ENCODE measurements at places on chromosomes 11 and 22.

DNA sequence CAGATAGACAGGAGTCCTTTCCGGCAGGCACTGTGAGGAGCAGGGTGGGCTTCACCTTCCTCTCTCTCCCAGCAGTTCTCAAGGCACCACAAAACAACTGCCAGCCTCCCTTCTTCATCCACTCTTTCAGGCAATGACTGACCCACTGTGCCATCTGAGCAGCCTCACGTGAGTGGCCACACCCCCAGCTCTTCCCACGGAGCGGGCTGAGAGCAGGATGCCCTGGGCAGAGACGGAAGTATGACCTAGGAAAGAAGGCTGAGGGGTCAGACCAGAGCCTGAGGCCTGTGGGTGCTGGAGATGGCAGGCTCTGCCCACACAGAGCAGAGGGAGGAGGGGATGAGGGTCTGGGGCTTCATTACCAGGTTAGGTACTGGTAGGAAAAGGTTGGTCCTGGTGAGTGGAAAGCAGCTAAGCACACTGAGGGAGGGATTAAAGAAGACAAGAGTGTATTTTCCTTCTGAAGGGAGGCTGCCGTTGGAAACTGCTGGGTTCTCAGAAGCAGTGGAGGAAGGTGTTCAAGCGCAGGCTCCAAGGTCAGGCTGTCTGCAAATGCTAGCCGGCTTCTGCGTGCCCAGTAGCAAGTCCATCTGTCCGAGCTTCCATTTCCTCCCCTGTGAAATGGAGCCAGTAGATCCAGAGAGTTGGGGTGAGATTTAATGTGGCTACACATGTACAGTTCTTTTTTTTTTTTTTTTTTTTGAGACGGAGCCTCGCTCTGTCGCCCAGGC is 4.6 kb downstream of the NLRP6 start:
- DNase-seq: no peak

DNA sequence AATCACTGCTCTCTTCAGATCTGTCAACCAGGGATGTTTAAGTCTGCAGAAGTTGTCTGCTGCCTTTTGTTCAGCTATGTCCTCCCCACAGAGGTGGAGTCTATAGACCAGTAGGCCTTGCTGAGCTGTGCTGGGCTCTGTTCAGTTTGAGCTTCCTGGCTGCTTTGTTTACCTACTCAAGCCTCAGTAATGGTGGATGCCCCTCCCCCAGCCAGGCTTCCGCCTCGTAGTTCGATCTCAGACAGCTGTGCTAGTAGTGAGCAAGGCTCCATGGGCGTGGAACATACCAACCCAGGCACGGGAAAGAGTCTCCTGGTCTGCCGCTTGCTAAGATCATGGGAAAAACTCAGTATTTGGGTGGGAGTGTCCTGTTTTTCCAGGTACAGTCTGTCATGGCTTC is 27.6 kb upstream of the CASP12 start:
- no peak for DNase-seq

DNA sequence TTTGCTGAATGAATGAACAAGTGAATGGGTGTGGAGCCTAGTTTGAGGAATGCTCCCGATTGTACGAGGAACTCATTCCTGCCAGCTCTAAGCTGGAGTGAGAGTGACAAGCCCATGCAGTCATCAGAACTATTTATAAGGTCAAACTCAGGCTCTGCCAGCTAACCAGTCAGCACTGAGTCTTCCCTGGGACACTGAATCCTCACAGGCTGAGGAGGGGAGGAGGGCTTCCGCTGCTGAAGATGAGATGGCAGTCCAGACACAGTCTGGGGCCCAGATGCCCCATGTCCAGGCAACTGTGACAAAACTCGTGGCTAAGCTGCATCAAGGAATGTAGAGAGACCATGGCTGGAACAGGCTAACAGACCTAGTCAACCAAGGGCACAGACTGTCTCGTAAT is 4.0 kb downstream of the LRP4 start:
- DNase-seq: no peak

- DNase-seq: no peak
These were observed 706.8 kb upstream of the ANO3 start for GRCh38 chr11:25625094-25625493.

GRCh38 chr22:24178502-24179440 is 2.5 kb upstream of the SUSD2 start:
- no peak for DNase-seq

- DNase-seq: peak; percentile 99
These were observed 80.3 kb downstream of the ETS1 start for GRCh38 chr11:128506999-128507611.

DNA sequence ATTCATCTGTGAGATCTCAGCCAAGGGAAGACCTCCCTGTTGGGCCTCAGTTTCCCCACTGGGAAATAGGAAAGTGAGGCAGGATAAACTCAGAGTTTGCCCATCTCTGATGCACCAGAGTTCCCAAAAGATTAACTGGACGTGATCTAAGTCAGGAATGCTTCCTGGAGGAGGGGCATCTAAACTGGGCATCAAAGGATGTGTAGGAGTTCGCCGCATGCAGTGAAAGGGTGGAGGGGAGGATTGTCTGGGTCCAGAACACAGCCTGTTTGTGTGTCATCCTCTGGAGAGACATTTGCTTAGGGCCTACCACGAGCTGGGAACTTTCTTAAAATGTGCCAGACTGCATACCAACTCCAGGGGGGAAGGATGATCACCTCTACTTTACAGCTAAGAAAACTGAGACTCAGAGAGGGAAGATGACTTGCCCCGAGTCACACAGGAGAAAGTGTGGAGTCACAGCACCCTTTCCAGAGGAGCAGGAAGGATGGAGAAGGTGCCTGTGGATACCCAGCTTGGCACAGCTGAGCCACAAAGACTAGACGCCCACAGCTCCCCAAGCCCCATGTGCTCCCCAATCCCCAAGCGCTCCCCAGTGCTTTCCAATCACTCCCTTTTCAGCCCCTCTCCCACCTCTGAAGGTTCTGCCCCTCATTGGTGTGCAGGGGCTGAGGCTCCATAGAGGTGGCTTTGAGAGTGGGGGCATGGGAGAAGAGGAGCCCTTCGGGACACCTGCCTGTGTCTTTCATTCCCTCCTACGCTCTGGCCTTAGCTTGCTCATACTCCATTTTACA is 50.1 kb downstream of the MN1 start:
- DNase-seq: no peak

- no peak for DNase-seq
These were observed 31.8 kb downstream of the USP35 start for GRCh38 chr11:78220218-78221157.

- DNase-seq: no peak
These were observed 168.6 kb downstream of the FAT3 start for GRCh38 chr11:92393218-92393617.

- DNase-seq: no peak
These were observed 154.1 kb downstream of the MYO18B start for GRCh38 chr22:25896098-25896497.

GRCh38 chr22:23268139-23268712 is 87.9 kb downstream of the BCR start:
- no peak for DNase-seq

- no peak for DNase-seq
These were observed 142.0 kb upstream of the FAT3 start for GRCh38 chr11:92082652-92083051.

GRCh38 chr11:119624102-119624615 is 104.8 kb downstream of the NECTIN1 start:
- no peak for DNase-seq

DNA sequence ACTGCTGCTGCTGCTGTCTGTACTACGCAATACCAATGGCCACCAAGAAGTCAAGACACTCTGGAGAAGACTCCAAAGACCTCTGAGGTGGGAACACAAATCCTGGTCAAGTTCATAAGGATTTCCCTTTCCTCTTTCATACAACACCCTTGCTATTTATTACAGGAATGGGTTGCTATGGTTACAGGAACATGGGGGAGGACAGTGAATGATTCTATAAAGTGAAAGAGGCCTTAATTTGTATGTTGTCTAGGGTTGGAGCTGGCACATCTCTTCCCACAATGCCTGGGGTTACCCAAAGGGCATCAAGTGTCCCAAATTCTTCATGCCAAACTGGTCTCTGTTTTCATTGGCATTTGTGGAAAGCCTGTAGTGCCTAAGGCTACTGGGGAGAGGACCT is 11.4 kb upstream of the SEC14L3 start:
- DNase-seq: no peak

DNA sequence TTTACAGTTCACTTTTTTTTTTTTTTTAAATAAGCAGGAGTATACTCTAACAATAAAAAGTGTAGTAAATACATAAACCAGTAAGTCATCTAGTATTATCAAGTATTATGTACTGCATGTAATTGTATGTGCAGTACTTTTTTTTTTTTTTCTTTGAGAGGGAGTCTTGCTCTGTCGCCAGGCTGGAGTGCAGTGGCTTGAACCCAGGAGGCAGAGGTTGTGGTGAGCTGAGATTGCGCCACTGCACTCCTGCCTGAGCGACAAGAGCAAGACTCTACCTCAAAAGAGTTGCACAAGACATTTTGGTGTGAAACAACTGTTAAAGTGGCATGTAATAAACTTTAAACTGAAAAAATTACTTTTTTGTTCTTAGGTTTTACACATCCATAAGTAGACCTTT is 16.7 kb downstream of the BCL2L13 start:
- DNase-seq: no peak

DNA sequence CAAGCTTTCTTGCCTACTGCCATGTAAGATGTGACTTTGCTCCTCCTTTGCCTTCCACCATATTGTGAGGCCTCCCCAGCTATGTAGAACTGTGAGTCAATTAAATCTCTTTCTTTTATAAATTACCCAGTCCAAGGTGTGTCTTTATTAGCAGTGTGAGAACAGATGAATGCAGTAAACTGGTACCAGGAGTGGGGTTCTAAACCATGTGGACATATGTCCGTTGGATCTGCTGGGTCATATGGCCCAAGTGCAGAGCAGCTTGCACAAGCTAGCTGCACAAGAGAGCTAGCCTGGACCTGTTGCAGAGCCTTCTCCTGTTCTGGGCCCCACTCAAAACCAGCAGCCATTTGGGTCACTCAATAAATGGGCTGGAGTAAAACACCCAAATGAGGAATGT is 177.1 kb downstream of the HIPK3 start:
- no peak for DNase-seq

- DNase-seq: no peak
These were observed 799.4 kb upstream of the TENM4 start for GRCh38 chr11:80240245-80240644.

- DNase-seq: no peak
These were observed 182.3 kb downstream of the BLID start for GRCh38 chr11:121933694-121934093.

DNA sequence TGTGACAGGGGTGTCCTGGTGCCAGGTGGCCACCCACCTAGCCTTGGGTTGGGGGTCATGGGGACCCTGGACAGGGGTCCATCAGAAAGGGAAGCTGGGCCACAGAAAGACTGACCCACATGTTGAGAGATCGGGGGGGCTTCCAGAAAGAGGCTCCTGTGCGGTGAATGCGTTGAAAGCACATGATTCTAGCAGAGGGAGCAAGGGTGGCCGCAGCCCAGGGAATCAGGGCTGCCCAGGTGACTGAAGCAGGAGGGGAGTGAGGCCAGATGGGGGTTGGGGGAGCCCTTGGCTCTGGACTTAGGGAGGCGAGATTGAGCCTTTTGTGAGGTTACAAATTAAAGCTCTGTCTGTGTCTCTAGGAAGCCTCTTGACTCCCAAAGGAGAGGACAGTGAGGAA is 80.7 kb downstream of the MORC2 start:
- DNase-seq: no peak

DNA sequence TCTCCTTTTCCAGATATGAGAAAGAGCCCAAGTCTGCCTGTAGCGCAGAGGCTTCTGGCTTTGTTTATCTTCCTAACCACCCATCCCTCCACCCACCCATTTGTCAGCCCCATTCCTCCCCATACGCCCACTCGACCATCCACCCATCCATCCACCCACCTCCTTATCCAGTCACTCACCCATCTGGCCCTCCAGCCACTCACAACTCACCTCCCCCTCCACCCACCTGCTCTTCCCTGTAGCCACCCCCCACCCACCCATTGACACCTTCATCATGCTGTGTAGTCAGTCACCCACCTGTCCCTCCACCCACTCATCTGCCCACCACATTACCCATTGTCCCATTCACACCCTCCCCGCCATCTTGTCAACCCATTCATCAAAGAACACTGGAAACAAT is 5.5 kb downstream of the CST6 start:
- no peak for DNase-seq

- no peak for DNase-seq
These were observed 58.5 kb upstream of the PDGFD start for GRCh38 chr11:104222464-104222863.

GRCh38 chr11:8732748-8733241 is 50.2 kb downstream of the RPL27A start:
- DNase-seq: peak; percentile 86

- DNase-seq: no peak
These were observed 22.7 kb upstream of the BDNF start for GRCh38 chr11:27722953-27723344.

- peak; percentile 22 for DNase-seq
These were observed 21.1 kb downstream of the RTN4R start for GRCh38 chr22:20247010-20247505.

DNA sequence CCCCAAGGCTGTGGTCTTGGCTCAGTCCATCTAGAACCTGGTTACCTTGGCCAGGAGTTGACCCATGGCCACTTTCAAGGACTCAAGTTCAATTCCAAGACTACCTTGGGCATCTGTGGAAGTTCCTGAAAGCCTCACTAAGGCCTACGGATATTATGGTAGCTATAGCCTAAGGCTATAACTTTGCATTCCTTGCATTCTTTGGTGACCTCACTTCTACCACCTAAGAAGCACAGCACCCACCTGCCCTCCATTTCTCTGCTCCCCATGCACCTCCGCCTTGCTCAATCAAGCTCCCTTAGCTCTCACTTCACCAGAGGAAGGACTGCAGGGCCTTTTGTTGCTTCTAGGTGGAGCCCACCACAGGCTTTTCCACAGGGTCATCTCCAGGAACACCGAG is 50.3 kb upstream of the GALNT18 start:
- DNase-seq: no peak

DNA sequence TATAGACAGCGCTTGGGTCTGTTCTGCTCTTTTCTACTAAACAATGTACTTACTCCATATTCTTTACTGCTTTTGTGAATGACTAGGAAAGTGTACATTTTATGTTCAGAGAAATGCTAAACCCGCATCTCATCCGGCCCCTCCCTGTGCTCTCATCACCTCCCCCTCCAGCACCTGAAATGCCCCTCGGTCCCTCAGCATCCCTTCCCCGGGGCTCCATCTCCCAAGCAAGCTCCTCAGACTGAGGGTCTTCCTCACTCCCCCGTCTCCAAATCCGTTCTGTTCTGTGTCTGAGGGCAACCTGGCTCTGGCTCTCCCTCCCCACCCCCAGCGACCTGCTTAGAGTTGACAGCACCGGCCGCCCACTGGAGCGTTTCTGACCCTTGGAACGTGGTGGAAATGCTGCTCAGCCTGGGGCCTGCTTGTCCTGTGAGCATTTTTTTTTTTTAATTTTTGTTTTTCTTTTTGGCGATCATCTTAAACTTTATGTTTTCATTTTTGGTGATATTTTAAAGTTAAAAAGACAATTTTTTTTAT is 1.4 kb downstream of the SELENOO start:
- DNase-seq: no peak

GRCh38 chr22:30204015-30204741 is 42.4 kb downstream of the LIF start:
- no peak for DNase-seq

- DNase-seq: no peak
These were observed 18.1 kb upstream of the LUZP2 start for GRCh38 chr11:24478718-24479117.

GRCh38 chr11:7973011-7973410 is 7.8 kb upstream of the NLRP10 start:
- no peak for DNase-seq

All from stromal cell of bone marrow (primary cell).